ENCODE measurements at places on chromosomes 12 and 14.

- DNase-seq = no peak
Observed at GRCh38 chr12:95605087-95605486, 53.8 kb upstream of the USP44 start.

- DNase-seq = no peak
Observed at GRCh38 chr12:86170051-86170450, 86.1 kb downstream of the MGAT4C start.

DNA sequence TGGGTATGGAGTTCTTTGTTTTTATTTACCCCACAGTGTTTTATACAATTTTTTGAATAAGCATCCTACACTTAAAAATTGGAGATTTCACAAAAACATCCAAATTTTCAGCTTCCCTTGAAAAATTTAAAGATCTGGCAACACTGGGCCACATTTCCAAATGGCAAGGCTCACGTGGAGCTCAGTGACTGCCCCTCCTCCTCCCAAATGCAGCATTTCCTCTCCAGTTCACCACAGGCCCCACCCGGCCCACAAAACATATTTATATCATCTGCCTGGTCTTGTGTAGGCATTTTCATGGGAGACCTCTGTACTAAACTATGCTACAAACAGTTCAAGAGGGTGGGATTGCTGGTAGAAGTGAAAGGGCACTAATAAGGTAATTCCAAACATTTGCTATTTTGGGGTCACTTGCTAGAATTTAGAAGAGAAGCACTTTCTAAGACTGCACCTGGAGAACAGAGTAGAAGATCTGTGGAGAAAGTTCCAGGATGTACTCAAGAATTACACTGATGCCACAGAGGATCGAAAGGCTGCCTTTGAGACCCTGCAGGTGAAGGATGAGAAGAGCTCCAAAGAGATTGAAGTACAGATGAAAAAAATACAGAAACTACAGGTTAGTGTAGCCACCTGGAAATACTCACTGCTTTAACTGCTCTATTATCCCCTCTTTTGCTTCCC lies 7.3 kb downstream of the FKBP11 start:
- DNase-seq = no peak

- DNase-seq = no peak
Observed at GRCh38 chr12:20808521-20808920, 2.0 kb upstream of the SLCO1B3 start.

- no peak for DNase-seq
Observed at GRCh38 chr14:73232984-73233383, 4.3 kb upstream of the PAPLN start.

GRCh38 chr14:58060898-58061297 lies 91.1 kb downstream of the ARMH4 start:
- no peak for DNase-seq

DNA sequence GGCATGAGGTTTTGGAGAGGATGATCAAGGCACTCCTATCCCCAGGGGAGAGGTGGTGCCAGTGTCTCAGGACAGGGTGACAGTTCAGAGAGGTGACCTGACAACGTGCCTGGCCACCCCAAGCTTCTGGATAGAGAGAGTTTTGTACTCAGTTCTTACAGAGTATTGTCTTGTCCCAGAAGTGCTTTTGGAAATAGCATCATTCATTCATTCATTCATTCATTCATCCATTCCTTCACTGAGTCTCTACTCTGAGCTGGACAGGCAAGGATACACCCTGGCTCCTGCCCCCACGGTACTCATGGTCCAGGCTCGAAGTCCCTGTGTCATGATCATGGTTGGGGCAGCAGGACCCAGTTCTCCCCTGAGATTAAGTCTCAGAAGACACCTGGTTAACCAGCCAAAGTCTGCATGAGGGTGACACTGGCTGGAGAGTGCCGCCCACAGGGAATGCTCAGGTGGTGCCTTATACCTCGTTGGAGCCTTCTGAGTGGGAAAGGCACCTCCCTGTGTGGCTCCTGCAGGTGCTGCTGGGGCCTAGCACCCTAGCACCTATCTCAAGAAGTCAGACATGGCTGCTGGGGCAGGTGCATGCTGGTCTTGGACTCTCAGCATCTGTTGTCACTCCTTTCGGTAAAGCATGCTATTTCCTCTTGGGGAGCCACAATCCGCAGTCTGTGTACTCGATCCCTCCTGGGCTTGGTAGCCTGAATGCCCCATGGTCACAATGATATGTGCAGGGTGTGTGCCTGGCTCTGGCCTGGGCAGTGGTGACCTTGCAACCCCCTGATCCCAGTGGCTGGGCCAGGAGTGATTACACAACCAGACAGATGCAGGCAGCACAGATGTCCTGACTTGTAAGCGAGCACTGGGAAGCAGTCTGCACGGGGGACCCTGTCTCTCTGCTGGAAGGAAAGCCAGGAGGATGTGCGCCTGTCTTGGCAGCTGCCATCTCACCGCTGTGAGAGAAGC lies 57.8 kb downstream of the C14orf132 start:
- no peak for DNase-seq

DNA sequence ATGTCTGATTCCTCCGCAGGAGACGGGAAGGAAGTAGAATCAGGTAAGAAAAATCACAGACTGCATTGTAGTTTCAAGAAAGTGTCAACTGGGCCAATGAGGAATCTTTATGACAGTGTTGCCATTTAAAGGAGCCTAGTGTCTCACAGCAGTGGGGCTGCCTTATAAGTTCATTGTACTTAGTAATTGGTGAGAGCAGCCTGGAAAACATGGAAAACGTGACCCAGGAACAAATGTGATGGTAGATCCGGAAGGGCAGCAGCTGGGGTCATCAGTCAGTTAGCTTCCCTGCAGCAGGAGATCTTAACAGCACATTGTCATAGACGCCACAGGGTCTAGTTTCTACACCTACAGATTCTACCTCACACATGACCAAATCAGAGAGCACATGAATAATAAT lies 630.0 kb upstream of the LMO3 start:
- no peak for DNase-seq

DNA sequence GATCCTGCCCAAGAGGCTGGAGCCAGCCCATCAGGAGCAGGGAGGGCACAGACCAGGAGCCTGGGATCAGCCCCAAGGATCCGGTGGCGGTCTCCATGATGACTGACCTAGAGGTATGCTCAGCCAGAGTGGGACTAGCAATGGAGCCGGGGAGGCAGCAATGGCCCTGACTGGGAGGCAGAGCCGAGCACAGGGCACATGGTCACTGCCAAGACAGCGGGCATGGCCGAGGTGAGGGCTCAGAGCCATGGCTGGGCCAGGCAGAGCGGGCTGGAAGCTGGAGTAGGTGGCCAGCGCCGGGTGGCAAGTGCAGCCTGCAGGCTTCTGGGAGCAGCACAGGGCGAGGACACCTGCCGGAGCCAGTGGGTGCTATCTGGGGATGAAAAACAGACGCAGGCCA lies 259.3 kb downstream of the BCL11B start:
- DNase-seq = no peak

All from AG04450 (cell line).